ENCODE measurements at places on chromosomes 11 and 22. TPM values are rescaled to one million over a fixed set of nuclear protein-coding genes. Genes with fewer than 3 reads are reported as not detected.

DNA sequence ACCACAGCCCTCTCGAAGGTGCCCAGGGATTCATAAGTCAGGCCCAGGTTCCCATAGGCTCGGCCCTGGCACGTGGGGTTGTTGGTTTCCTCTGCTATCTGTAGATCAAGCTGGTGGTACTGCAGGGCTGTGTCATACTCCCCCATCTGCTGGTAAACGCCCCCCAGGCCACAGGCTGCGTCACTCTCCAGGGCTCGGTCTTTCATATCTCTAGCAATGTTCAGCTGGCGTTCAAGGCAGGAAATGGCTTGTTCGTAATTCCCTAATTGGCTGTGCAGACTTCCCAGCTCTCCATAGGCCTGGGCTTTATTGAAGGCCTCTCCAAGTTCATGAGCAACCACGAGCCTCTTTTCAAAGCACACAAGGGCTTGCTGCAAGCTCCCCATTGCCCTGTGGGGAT lies 186.4 kb upstream of the PITPNB start:
- DNase-seq: no peak

The CACNA1I gene
- 0.02 TPM for total RNA-seq

- no peak for DNase-seq
Measured at GRCh38 chr22:27594474-27595134, 207.0 kb downstream of the MN1 start.

DNA sequence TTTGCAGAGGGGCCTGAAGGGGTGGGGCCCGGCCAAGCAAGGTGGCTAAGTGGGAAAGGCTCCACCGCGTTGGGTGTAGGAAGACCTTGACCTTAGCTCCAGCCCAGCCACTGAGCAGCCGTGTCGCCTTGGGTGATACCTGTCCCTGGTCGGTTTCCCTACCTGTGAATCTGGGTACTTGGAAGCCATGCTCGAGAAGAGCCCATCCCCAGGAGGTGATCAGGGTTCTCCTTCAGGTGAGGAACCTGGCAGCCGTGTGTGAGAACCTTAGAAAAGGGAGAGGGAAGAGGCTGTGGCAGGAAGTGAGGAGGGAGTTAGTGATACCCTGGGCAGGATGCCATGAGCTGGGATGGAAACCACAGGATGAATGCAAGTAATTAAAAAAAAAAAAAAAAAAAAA lies 21.6 kb downstream of the PPARA start:
- DNase-seq: peak; percentile 91

GRCh38 chr22:43183496-43184277 lies 3.2 kb downstream of the TTLL12 start:
- DNase-seq: peak; percentile 88

The KMT5B gene
- 46.4 TPM for total RNA-seq

DNA sequence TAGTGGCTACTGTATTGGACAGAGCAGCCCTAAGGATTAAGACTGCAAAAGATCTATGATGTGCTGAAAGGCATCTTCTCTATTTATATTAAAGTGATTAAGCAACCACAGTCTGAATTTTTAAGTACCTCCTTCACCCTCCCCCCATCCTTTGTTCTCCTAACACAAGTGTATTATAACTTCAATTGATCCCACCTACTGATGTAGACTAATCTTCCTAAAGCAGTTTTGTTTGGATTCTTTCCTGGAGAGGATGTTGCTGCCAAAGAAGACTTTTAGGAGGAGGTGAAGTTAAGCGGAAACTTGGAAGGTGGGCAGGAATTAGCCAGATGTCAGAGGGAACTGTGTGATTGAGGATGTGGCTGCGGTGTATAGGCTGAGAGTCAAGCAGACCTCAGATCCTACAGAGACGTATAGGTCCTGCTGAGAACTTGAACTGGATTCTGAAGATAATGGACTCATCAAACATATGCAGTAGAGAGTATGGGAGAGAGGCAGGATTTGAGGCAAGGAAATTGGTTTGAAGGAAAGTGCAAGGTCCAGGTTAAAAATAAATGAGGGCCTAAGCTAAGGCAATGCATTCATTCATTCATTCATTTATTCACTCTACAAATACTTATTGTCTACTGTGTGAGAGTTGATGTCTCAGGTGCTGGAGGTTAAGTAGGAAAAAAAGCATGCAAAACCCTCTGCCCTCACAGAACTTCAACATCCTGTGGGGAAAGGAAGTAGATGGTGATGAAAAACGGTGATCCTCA lies 5.2 kb upstream of the RASSF10 start:
- no peak for DNase-seq

DNA sequence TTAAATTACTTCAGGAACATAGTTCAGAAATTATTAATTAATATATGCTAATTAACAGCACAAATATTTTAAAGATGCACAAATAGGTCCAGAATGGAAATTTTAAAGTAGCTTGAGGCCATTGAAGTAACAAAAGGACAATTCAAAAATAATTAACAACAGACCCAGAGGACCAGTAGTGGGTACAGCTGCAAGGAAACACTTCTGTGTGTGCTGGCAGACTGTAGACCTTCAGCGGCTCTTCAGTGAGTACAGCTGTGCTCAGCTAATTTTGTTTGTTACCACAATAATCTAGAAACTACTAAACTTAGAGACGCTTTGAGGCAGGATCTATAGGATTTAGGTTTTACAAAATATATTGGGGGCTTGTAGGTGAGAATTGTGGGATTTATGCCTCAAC lies 103.8 kb downstream of the GRIA4 start:
- DNase-seq: no peak

The FXYD2 gene
- total RNA-seq: not detected

The NUP98 gene
- total RNA-seq: 79.4 TPM

GRCh38 chr11:110415081-110415480 lies 14.7 kb upstream of the FDX1 start:
- DNase-seq: no peak

GRCh38 chr11:102429691-102430090 lies 22.9 kb downstream of the TMEM123 start:
- no peak for DNase-seq

The MRGPRE gene
- not detected for total RNA-seq

The MUC6 gene
- total RNA-seq: not detected

Data from MCF 10A (cell line).